ENCODE measurements at places on chromosomes 1 and 21.

DNA sequence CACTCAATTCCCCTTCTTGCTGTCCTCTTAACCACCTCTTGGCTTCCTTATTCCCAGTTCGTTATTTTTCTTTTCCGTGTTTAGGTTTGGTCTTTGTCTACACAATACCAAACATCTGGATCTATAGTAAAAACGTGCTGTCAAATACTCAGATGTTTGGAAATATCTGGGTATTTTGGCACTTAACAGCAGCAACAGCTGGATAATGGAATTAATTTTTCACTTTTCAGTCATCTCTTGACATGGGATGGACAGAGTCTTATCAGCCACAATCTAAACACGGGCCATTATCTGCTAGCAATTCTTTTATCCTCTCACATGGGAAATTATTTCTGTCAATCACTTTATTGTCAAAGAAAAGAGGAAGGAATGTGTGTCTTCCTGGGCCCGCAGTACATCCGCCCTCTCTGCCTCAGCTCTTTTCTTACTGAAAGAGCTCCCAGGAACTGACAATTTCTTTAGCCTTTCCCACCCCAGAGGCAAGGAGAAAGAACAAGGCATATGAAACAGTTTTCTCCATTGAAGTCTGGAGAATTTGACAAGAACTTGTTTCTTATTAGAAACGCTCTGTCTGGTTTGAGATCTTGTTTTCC is 13.4 kb downstream of the NHLH2 start:
- no peak for DNase-seq

DNA sequence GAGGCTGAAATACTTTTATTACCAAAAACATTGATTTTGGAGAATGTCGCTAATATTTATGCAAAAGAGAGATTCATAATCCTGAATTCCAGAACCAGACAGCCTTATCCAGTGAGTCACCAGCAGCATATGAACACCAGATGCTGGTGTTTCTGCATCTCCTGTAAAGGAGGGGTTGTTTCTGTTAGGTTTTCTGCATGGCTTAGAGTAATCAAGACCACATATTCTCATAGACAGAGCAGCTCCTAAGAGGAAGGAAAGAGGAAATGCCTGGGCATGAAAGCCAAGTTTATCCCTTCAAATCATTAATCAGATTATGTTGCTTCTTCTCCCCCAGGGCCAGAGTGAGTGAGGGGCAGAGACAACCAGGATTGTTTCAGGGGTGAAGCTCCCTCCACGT is 86.2 kb downstream of the NGF start:
- DNase-seq: no peak

DNA sequence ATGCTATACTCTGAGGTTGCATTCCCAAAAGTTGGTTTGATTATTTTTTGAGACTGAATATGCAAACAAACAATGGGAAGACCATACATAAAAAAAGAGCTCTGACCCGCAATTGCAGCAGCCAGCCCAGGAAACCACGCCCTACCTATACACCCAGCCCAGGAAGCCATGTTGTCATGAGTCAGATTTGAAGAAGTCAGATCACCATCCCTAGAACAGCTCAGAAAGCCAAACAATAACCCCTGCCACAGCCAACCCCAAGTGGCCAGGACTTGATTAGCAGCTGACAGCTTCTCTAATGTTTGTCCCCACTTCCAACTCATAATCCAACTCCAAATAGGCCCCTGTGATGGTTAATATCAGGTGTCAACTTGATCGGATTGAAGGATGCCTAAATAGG is 621.9 kb downstream of the NPHP4 start:
- no peak for DNase-seq

DNA sequence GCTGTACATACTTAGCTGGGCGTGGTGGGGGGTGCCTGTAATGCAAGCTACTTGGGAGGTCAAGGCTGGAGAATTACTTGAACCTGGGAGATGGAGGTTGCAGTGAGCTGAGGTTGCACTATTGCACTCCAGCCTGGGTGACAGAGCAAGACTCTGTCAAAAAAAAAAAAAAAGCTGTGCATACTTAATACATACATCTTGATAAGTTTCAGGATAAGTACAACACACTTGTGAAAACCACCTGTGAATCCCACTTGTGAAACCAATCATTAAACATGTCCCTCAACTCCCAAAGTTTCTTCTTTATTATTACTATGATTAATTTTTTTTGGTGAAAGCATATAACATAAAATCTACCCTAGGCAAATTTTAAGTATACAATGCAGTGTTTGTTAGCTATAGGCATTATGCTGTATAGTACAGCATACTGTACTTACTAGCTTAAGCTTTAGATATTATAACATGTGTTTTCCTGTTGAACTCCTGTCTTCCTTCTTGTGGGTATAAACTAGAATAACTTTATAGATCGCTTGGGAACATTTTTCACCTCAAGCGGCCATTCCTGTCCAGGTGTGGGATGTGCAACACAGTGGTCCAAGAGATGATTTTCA is 41.4 kb downstream of the DISC1 start:
- no peak for DNase-seq

DNA sequence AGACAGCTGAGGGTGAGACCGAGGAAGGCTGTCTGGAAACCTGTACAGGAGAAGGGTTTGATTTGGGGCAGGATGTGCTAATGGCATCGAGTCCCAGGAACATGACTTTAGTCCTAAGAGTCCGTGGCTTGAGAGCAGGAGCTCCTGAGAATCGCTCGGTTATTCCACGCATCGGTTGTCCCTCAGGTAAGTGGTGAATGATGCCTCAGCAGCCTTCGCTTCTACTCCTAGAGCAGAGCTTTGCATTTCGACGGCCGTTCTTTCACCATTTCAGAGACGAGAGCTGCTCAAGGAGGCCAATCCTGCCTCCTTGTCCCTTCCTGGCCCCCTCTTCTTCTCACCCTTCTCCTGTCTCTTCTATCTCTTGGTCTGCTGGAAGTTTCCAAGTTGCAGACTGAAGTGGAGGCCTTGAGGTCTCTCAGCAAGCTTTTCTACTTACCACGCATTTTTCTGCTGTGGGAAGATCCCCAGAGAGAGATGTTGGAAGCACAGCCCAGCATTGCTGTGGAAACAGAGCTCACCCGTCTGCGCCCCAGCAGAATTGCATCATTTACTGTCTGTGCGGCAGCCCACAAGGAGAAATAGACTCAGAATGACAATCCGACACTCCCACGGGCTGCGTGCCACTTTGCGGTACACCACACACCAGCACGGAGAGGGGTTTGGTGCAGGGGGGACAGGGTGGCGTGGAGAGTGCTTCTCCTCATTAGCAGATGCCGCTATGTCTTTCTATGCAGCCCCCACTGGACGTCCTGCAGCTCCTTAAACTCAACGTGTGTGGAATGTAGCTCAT is 270.7 kb upstream of the C1orf174 start:
- no peak for DNase-seq

GRCh38 chr1:168234846-168235547 is 9.2 kb downstream of the SFT2D2 start:
- peak; percentile 17 for DNase-seq

- no peak for DNase-seq
These were observed 276.8 kb upstream of the C1orf174 start for GRCh38 chr1:4176841-4177240.

DNA sequence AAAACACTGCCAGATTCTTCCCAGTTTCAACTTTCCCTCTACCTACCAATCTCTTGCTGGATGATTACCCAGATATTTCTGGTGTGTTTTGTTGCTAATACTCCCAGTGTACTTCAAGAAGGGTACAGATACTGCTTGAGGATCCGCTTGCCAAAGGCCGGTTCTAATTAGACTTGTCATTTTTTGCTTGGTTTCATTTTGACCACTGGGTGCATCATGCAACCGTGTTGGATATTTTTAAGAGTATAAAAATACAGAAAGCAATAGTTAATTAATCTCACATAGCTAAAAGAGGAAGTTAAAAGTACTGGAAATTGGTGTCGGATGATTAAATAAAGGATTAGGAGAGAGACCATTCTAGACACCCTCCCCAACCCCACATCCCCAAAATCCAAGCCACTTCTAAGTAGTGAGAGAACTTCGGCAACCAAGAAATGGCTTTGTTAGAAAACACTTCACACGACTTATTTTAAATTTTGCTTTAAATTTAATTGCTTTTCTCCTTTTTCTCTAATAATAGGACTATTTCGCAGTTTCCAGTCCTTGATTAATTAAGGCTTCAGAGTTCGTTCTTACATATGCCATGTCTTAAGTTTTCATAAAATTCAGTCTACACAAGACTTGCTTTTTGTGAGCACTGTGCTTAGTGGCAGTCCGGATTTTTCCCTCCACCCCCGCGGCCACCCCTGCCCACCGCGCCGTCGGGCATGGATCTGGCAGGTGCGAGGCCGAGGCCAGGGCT is 2.5 kb upstream of the CDKN2C start:
- DNase-seq: no peak

- no peak for DNase-seq
These were observed 744 bp upstream of the WDR26 start for GRCh38 chr1:224435318-224435763.

GRCh38 chr1:12055259-12055658 is 7.8 kb upstream of the TNFRSF8 start:
- no peak for DNase-seq

DNA sequence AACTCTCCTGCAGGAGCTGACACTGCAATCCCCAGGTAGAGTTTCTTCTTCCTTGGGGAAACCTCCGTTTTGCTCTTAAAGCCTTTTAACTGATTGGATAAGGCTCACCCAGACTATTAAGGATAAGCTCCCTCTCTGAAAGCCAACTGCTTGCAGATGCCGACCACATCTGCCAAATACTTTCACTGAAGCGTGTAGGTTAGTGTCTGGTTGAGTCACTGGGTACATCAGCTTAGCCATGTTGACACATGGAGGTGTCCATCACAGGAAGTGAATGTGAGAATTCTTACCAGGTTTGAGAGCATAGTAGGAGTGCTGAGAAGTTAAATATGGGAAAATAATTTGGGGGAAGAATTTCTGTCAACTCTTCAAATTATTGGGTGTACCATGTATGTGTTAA is 202.0 kb downstream of the AJAP1 start:
- no peak for DNase-seq

GRCh38 chr1:200724064-200724463 is 14.6 kb upstream of the CAMSAP2 start:
- DNase-seq: no peak

DNA sequence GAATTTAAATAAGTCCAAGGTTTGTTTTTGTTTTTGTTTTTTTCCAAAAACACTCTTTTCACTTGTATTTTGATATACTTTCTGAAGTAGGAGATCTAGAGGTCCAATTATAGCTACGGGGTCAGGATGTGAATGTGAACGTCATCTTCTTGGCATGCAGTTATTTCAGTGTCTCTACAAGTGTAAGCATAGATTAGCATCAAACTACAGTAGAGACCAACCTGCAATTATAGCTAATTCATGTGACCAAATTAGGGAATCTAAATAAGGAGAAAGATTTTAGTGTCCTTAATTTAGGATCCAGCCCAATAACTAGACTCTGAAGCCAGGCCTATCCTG is 107.3 kb upstream of the PALMD start:
- no peak for DNase-seq

DNA sequence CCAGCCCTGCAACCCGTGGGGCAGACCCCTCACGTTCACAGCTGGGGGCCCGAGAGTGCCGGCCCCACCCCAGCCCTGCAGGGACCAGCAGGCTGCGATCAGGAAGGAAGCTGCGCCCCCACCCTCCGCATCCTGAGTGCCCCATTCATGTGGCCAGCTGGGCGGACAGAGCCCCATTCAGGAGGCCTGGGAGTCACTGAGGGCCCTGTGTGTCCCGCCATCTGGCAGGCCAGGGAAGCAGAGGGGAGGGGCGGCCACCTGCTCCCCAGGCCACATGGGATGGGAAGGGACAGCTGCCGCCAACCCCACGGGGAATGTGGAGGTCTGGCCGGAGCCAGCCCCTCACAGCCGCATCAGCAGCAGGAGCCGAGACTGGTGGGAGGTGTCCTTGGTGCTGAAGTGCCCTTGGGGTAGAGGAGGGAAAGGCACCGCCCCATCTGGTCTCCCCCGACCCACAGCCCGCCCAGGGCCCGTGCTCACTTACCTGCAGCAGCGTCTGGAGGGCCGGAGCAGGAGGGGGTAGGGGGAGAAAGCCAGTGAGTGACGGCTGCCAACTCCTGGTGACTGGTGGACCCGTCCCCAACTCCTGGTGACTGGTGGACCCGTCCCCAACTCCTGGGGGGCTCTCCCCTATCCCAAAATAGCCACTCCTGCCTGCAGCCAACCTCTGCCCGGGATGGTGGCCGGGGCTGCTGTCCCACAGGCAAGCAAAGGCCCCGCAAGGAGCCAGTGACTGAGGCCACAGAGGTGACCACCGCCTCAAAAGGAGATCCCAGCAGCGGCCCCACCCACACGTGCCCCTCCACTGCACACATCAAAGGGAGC is 8.7 kb downstream of the ACAP3 start:
- DNase-seq: no peak

DNA sequence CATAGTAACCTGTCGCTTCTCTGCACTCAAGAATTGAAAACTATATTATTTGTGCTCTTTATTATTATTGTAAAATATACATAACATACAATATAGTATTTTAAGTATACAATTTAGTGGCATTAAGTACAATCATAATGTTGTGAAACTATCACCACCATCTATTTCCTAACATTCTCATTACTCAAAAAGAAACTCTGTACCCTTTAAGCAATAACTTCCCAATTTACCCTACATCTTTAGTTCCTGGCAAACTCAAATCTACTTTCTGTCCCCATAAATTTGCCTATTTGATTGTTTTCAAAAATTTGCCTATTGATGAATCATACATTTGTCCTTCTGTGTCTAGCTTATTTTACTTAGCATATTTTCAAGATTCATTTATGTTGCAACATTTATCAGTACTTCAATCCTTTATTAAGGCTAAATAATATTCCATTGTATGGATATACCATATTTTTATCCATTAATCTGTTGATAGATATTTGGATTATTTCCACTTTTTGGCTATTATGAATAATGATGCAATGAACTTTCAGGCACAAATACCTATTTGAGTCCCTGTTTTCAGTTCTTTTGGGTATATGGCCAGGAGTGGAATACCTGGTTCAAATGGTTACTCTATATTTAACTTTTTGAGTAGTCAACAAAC is 99.6 kb upstream of the DMRTA2 start:
- no peak for DNase-seq

DNA sequence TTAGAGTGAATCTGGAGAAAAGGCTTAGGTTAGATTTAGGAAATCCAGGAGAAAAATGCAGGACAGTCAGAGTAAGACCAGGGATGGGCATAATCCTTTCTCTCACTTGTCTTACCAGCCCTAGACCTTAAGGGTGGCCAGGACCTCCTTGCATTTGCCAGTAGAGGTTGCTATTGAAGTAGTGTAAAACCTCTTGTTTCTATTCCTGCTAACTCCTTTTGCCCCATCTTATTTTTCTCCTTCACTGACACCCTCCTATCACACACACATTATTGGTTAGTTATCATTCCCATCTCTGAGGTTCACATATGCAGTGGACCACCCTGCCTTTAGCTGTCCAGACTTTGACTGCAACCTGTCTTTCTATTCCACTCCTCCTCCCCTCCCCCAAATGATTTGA is 75.0 kb upstream of the MACF1 start:
- DNase-seq: no peak

DNA sequence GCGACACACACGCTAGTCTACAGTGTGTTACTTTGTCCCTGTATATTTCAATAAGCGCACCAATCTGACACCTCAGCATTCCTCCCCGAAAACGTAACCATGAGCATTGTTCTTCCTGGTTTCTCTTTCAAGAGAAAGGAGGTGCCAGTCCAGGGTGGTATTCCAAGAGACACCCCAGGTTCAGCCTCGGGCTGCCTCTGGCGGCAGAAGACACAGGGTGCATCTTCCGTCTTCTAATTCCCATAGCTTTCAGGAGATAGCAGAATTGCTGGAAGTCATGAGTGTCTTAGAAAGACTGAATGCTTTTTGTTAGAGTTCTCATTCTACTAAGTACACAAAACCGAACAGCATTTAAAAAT is 15.9 kb upstream of the RGS8 start:
- DNase-seq: no peak

- DNase-seq: peak; percentile 89
These were observed 12.3 kb upstream of the GJA8 start for GRCh38 chr1:147890177-147890790.
